GM23338 (cell line): ENCODE measurements at places on chromosomes 1 and 21.

DNA sequence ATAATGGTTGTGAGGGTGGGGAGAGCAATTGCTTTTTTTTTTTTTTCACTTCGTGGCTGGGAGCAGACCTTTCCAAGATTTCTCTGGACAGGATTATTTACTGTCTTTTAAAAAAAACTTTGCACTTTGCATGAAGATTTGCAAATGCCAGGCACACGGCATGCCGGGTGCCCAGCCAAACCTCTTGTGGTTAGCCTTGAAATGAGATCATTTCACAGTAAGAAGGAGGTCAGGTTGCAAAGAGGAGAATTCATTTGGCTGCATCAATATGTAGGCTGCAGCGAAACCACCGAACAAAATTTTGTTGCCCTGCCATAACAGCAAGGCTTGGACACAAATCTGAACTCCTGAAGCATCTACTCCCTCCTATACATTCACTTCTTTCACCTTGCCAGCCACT, 36.5 kb upstream of the KCND3 start:
- DNase-seq = no peak

DNA sequence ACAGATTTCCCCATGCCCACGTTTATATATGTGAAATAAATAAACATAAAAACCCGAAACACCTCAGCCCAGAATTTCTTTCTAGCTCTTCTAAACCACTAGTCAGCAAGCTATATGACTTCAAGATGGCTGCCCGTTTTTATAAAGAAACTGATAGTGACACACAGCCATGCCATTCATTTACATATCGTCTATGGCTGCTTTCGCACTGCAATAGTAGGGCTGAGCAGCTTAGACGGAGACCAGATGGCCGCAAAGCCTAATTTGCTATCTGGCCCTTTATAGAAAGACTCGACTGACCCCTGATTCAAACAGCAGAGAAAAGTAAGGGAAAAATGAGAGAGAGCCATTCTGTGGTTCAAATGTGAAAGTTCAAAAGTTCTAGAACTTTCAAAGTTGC, 45.7 kb upstream of the FMN2 start:
- no peak for DNase-seq

DNA sequence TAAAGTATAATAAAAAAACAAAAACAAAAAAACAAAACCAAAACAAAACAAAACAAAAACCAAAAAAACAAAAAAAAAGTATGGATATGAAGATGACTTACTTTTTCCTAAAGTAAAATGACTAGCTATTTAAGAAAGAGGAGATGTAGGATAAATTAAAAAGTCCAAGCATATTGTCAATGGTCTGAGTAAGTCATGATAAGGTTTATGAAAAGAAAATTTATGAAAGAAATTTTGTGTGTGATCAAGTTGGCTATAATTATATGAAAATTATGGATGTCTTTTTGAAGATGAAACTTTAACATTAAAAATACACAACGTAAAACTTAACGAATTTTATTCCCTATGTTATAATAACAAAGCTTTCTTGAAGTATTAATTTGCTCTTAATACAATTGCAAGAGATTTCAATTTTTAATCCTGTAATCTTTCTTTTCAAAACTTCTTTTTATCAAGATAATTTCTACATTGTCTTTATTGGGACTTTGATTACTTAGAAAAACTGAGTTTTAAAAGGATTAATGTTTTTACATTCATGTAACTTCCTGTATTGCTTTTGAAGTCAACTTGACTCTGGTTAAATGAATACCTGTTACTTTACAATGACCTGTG, 200.9 kb upstream of the IVNS1ABP start:
- peak; percentile 38 for DNase-seq

DNA sequence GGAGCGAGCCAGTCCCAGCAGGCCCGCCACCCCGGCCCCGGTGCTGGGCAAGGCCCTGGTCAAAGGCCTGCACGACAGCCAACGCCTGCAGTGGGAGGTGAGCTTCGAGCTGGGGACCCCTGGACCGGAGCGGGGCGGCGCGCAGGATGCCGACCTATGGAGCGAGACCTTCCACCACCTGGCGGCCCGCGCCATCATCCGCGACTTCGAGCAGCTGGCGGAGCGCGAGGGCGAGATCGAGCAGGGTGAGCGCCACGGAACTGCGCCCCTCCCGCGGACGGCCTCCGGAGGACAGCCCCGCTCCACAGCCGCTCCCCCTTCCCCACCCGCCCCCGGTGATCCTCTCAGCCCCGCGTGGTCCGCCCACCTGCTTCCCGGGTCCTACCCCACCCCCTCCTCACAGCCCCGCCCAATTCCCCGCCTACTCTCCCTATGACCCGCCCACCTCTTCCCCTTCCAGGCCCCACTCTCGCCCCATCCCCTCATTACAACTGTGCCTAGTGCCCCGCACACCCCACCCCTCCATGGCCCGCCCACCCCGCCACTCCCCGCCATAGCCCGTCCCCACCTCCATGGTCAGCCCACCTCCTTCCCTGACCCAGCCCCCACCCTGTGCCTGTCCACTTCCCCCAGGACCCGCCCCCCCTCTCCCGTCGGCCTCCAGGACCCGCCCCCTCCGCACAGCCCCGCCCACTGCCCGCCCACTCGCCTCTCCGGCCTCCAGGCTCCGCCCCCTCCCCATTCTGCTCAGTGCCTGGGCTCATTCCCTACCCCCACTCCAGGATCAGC, 52.7 kb downstream of the VWA5B1 start:
- peak; percentile 91 for DNase-seq

- DNase-seq = no peak
Measured at GRCh38 chr1:149883598-149884247, 15.6 kb upstream of the BOLA1 start.

DNA sequence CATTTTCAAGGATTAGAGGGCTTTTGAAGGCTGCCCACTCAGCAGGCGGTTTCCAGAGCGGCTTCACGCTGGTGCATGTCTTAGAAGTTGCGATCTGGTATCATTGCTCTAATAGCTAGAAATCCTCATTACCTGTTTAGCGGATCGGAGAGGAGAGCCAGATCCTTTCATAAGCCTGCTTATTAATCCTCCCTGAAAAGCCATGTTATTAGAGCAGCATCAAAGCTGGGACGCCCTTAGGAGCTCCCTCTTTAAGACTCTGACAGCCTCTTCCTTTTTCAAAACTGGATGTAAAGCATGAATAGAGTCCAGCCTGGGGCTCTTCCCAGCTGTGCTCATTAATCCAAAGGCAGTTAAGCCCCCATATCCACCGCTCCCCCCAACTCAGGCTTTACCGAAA, 13.9 kb upstream of the CTSE start:
- no peak for DNase-seq
